ENCODE measurements at places on chromosomes 6 and 20.

DNA sequence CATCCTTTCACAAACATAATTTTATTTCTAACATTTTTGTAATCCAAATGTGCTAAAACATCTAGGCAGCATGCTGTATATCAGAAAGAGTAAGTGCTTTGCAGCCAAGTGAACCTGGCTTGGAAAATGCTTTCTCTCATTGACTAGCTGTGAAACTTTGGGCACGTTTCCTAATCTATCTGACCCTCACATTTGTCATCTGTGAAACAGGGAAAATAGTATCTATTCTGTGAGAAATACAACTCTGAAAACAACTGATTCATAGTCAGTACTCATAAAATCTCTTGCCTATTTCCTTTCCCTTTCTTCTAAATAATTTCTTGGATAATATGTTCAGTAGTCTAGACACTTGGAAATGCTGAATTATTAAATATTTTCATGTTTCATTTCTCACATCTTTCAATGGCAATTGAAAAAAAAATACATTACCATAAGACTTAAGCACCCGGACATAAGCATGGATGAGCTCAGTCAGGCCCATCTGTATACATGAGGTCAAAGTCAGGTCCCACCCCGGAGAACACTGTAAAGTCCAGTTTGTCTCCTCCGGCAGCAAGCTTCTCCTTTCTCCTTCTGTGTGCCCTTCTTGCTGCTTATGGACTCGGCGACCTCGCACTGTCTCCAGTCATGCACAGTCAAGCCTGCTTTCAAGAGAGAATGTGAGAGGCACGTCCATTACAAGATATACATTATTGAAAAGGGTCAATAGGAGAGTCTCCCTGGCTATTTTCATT is 455.0 kb upstream of the SOX4 start:
- peak; percentile 31 for DNase-seq

DNA sequence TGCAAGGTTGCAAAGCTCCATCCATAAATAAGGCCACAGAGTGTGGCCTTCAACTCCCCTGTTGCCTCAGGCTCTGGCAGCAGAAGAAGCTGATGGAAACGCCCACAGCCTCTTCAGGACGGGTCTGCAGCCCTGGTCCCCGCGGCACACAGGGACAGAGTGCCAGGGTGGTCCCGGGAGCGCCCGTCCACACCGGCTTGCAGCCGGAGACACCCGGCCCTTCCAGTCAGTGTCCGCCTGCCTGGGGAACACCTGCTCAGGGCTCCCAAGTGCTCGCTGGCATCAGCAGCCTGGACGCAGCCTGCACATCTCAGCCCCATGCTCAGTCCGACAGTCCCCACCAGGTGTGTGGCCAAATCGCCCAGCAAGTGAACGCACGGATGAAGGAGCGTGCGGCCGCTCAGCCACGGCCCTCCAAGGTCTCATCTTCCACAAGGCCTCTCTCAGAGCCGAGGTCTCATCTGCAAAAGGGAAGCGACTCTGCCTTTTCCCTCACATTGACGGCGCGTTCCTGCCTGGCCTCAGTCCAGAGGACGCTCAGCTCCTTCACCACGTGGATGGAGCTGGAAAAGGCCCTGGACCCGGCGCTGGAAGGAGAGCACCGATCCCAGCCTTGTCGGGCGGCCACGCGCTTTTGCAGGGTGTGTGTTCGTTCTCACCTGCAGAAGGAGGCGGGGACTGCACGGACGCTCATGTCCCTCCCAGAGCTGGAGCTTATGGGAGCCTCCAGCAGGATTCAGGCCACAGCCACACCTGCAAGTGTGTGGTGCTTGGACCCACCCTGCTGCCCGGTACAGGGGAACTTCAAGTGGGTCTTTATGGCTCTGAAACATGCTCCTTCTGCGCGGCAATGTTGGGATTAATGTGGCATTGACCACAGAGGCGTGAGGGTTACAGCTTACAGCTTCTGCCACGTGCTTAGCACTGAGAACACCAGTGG is 180.4 kb downstream of the DLL1 start:
- DNase-seq, result no peak

- DNase-seq, result no peak
These were observed 123.5 kb downstream of the TCP11 start for GRCh38 chr6:35017411-35018181.

- no peak for DNase-seq
These were observed 143.2 kb upstream of the RUNX2 start for GRCh38 chr6:45184937-45185336.

DNA sequence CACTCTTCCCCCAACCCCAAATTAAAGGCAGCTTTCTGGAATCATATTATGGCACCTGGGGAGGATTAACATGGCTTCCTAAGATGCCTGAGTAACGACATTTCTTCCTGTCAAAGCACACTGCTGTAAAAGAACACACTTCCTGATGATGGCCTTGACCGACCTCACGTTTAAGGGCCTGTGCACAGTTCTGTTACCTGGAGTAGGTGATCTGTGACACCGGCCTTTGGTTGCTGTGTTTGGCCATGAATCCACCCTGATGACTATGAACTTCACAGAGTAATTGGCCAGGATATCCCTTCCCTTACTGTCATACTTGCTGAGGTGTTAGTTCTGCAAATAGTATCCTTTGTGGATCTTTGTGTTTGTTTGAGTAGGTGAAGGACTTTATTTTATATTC is 45.8 kb downstream of the PLCB4 start:
- no peak for DNase-seq

- DNase-seq, result no peak
These were observed 9.5 kb upstream of the HLA-DOA start for GRCh38 chr6:33018904-33019303.

DNA sequence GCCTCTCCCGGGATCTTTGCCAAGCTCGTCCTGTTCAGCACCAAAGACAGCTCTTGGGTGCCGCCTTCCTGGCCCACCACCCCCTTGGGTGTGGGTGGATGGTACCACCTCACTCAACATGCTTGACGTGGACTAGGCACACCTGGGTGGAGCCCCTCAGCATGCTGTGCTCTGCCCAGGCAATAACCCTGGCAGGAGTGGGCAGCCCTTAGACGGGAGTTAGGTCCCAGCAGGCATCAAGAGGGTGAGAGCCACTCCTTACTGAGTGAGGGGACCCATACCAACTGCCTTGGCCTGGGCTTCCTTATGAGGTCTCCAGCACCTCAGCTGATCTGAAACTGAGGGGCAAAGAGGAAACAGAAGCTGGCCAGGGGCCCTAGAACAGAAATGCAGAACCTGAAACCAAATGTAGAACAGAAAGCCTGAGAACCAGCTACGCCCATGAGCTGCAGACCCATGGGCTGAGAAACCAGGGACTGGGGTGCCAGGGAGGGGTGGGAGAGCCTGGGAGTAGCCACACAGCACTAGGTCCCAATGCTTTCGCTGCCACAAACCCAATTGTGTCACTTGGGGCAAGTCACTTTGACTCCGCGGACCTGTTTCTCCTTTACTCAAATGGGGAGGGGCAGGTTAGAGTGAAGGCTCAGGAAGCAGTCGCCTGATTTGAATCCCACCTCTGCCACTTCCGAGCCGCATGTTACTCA is 2.0 kb downstream of the FGD2 start:
- no peak for DNase-seq

- DNase-seq, result no peak
These were observed 4.7 kb downstream of the LHFPL5 start for GRCh38 chr6:35809809-35810208.

- DNase-seq, result no peak
These were observed 1.8 kb upstream of the RBM39 start for GRCh38 chr20:35743693-35744491.

DNA sequence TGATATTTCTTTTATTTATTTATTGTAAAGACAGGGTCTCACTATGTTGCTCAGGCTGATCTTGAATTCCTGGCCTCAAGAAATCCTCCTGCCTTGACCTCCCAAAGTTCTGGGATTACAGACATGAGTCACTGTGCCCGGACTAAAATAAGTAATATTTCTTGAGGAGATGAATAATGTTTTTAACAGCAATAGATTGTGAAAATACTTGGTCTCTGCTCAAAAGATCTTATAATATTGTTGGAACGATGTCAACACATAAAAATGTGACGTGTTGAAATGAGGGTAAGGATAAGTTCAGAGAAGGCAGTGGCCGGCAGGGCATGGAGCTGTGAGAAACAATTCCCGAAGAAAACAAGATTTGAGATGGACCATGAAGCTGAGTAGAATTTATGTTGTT is 178.7 kb downstream of the GJA1 start:
- no peak for DNase-seq

DNA sequence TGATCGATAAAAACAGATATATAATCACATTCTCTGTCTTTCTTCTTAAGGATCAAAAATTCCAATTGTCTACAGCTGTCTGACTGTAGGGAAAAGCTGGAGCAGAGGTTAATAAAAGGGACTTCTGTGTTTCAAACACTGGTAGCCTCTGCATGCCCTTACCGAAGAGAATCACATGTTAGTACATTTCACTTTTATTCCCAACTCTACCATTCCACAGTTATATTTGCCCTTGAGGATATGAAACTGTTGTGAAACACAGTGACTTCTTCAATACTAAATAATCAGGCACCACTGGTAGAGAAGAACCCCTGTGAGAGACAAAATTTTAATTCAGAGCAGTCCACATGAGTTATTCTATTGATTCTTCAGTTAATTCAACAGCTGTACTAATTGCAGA is 1187.3 kb upstream of the CITED2 start:
- no peak for DNase-seq

DNA sequence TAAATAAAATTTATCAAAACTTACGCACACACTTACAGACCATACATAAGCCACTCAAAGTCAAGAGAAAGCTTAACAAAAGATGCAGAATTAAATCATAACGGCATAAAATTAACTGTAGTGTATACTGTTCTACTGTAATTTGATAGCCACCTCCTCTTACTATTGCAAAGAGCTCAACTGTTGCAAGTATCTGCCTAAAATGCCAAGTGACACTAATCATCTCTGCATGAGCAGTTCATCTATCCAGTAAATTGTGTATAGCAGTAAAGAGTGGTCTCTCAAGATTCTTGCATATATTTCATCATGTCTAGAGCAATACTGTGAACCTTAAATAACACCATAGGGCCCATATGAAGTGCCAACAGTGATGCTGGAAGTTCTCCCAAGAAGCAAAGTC is 12.3 kb downstream of the OR2H2 start:
- DNase-seq, result no peak

GRCh38 chr6:44292661-44293365 is 20.3 kb downstream of the AARS2 start:
- peak; percentile 80 for DNase-seq

GRCh38 chr6:87965806-87966205 is 81.8 kb upstream of the SPACA1 start:
- DNase-seq, result no peak

DNA sequence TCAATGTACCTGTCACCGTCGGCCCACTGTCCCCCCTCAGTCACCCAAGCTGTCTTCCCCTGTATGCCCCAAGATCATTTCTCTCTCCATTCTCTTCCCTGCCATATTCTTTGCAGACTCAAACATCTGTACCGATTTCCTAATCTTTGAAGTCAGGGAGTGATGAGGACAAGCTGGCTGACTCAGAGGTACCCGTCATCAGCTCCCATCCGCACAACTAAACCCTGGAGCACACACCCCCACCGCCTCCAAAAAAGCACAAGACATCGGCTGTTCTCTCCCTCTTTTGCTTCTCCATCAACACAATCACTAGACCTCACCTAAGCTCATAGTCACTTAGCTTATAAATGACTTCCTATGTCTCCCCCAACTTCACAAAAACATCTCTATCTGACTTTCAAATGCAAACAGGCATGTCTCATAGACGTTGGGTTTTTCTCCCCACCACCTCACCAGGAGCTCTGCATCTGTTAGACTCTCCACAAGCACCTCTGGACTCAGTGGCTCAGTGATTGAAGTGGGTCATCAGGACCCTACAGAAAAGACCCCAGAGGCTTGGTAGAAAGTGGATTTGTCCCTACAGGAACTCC is 11.5 kb upstream of the NFATC2 start:
- DNase-seq, result no peak

- no peak for DNase-seq
These were observed 8.0 kb upstream of the RBCK1 start for GRCh38 chr20:400128-400453.

DNA sequence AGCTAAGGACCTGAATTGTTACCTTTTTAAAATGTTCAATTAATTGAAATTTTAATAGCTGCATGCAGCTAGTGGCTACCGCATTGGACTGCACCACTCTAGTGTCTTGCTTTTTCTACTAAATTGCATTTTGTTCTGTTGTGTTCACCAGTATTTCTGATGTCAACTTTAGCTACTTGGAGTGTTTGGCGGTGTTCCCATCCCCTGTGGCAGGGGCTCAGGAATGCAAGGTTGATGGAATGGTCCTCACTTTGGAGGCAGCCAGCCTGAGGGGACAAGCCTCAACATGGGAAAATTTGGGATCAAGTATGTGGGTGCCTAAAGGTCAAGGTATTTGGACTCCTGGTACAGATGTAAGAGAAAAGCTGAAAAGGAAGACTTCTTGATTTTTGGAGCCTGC is 230.1 kb upstream of the PRND start:
- DNase-seq, result no peak

- peak; percentile 30 for DNase-seq
These were observed 47.9 kb downstream of the COL11A2 start for GRCh38 chr6:33144373-33144772.
